ENCODE measurements at places on chromosomes 7 and 10.
A peak's percentile ranks its signal among the peaks of the same experiment; 100 is the strongest.

DNA sequence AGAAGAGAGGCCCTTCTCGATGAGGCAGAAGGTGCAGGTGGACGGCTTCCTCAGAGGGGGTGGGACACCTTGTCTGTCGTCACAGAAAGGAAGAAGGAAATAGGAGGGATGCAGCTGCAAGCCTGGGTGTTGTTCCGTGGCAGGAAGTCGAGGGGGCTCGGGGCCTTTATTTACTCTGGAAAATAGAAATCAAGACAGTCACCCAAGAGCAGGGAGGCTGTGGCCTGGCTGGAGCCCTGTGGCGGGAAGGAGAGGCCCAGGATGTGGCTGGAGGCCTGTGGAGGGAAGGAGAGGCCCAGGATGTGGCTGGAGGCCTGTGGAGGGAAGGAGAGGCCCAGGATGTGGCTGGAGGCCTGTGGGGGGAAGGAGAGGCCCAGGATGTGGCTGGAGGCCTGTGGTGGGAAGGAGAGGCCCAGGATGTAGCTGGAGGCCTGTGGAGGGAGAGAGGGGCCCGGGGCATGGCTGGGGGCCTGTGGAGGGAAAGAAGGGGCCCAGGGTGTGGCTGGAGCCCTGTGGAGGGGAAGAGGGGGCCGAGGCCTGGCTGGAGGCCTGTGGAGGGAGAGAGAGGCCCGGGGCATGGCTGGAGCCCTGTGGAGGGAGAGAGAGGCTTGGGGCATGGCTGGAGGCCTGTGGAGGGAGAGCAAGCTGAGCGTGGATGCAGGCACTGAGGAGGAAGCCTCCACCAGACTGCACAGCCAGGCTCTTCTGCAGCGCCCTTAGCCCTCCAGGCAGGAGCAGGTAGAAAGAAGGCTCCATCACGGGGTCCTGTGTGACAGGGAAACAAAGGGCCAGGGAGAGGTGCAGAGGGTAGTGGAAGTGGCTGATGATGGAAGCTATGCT is 97.3 kb upstream of the SFMBT2 start:
- no peak for DNase-seq

DNA sequence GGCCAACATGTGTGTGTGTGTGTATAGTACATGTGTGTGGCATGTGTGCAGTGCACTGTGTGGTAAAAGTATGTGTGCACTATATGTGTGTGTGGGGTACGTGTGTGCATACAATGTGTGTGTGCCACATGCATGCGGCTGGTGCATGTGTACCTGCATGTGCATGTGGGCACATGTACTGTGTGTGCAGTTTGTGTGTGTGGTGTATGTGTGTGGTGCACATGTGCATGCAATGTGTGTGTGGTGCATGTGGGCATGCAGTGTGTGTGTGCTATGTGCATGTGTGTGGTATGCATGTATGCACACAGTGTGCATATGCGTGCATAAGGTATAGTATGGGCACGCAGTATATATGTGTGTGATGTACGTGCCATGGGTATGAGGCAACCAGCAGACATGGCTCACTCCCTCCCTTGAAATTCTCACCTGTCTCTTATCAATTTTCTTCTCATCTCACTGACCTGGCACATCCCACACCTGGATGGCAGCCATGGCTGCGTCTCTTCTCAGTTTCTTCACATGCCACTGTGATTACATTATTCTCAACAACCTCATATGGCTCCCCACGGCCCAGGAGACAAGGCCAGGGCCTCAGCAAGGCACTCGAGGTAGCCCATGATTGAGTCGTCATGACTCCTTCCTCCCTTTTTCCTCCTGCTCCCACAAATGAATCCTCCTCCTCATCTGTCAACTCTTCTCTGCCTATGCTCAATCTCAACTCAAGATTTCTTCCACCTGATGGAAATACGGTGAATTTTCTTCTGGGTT is 57.0 kb downstream of the NUDCD3 start:
- no peak for DNase-seq

GRCh38 chr10:105253515-105254212 is 612.6 kb downstream of the SORCS3 start:
- no peak for DNase-seq

GRCh38 chr7:34067005-34067778 is 161.9 kb downstream of the BMPER start:
- DNase-seq, result peak; percentile 22

- DNase-seq, result no peak
Observed at GRCh38 chr10:49361178-49361554, 34.7 kb downstream of the DRGX start.

- DNase-seq, result no peak
Observed at GRCh38 chr10:118818621-118819221, 64.0 kb upstream of the CACUL1 start.

GRCh38 chr10:12243864-12244620 is 48.1 kb downstream of the CDC123 start:
- DNase-seq, result no peak

GRCh38 chr7:123864012-123864411 is 19.0 kb downstream of the HYAL4 start:
- no peak for DNase-seq

DNA sequence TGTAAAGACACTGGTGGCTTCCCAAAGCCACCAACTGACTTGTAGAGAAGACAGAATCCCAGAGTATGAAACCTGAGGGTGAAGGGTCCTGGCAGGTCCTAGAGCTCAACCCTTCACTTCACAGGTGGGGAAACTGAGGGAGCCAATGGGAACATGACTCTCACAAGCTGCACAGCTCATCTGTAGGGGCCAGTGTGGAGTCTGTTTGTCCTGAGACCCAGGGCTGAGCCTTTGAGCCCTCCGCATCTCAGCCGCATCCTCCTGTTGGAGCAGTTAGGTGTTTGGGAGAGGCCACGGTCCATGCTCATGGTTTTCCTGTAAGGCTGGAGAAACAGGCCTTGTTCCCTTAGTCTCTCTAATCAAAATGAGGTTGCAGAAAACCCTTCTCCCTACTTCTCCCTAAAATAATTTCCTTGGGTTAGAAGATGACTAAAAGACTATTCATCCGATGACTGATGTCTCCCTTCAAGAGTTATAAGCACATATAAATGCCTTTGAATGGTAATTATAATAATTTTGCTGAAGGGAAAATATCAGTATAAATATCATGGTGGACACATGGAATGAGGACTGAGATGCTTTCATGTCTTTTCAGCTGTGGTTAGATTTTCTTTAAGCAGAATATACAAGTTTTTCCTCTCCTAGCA is 10.3 kb downstream of the HTRA1 start:
- peak; percentile 46 for DNase-seq

GRCh38 chr7:15430911-15431310 is 130.9 kb downstream of the AGMO start:
- DNase-seq, result no peak

DNA sequence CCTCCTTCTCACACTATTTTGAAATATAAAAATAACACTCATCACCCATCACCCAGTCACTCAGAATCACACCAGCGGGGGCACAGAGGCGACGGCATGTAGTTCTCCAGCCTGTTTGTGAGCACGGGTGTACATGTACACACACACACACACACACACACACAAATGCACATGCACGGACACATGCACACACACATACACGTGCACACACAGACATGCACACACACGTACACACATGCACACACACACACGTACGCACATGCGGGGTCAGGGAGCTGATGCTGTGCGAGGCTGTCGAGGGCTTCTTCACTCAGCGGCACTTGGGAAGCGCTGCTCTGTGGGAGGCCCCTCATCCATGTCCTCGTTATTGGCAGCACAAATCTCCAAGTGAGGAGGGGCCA is 178.8 kb downstream of the ELFN1 start:
- DNase-seq, result no peak

DNA sequence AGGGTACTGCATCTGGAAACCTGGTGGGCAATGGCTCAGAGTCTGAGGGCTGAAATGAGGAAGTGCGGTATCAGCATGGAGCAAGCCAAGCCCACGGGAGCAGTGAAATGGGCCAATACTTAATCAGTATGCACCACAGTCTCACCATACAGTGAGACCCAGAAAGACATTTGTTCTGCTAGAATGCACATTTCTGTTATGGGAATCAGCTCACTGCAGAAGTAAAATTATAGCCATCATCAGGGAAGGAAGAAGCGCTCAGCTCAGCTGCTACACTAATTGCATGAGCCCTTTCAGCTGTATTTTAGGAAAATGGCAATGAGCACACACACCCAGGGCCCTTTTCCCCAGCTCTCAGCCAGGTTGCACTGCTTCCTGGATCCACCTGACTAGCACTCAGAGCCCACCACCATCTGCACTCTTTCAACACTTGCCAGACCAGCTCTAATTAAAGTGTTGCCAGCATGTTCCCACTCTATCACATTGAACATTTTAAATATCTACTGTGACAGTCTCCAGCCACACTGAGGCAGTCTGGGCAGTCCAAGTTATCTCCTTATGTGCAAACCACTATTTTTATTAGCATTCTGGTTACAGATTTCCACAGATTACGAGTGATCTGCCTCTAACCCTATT is 44.2 kb upstream of the PIK3AP1 start:
- no peak for DNase-seq

GRCh38 chr7:80935991-80936780 is 17.3 kb upstream of the SEMA3C start:
- no peak for DNase-seq

- DNase-seq, result no peak
Observed at GRCh38 chr10:84704101-84704500, 375.7 kb downstream of the CCSER2 start.

DNA sequence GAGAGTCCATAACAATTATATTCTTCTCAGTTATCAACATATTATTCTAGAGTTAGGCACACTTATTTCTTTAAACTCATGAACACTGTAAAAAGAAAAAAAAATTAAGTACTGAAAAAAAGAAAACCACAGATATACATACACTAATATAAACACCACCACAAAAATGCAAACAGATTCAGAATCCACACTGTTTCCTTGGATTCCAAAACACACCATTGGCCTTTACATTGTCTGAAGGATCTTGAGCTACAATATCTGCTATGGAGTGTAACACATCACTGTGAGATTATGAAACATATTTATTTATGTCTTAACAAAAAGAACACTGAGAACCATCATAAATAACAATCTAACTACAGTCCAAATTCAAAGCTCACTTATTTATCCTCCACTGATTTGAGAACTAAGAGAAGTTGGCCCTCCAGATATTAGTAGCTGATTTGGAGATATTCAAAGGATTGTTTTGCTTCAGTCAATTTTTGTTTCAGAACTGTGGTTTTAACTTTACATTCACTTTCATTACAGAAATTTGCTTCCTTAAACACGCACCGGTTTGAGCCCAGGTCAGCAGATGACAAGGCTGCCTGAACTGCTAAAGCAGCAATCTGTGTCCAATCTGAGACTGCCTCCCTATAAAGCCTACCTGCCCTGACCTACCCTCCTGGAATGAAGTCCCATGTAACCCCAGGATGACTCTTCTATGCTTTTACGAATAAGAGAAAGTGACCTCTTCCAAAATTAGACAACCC is 47.0 kb upstream of the CDK1 start:
- DNase-seq, result peak; percentile 29

- peak; percentile 22 for DNase-seq
Observed at GRCh38 chr7:143493751-143494150, 16.1 kb downstream of the TAS2R41 start.

DNA sequence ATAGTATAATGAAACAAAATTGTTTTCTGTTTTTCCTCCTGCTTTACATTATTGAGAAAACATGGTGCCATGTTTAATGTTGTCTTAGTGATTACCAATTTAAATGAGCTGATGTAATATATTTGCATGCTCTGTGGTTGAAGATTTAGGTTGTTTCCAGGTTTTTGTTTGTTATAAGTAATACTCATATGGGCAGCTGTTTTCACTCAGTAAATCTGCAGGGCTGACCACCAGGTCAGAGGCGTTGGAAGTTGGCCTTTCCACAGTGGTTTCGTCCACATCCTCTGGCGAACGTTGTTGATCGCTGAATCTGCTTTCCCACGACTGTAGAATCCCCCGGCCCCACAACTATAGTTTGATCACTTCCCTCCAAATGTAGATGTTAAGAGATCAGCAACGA is 21.6 kb upstream of the PURB start:
- no peak for DNase-seq
